ENCODE measurements at places on chromosomes 6 and 20. TPM values are rescaled to one million over a fixed set of nuclear protein-coding genes. Genes with fewer than 3 reads are reported as not detected.

BPIFB1 gene
- not detected for total RNA-seq

MUCL3 gene
- total RNA-seq: not detected

DNA sequence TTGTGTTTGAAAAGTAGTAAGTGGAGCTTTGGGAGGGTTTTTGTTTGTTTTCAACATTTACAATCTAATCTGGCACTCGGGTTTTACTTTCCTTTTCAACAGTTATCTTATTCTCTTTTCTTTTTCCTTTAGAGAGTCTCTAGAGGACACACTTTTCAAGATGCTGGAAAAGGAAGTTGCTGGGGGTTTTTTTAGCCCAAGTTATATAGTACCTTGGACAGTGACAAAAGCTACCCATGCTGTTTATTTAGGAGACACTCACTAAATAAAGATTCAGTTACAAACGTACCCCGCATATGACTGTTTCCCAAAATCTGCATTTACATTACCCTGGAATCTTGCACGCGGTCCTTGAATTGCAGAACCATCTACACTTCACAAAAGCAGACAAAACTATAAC lies 78.8 kb downstream of the MAP7 start:
- DNase-seq: no peak

- DNase-seq: no peak
Measured at GRCh38 chr20:4944518-4945313, 56.6 kb downstream of the SLC23A2 start.

- DNase-seq: no peak
Measured at GRCh38 chr6:38644951-38645350, 5.2 kb upstream of the BTBD9 start.

- no peak for DNase-seq
Measured at GRCh38 chr6:133681891-133682290, 207.0 kb upstream of the TCF21 start.
